ENCODE measurements at places on chromosomes 2 and 18. TPM values are rescaled to one million over a fixed set of nuclear protein-coding genes. Genes with fewer than 3 reads are reported as not detected.

The KCNK3 gene
- 0.89 TPM for total RNA-seq

The ADD2 gene
- not detected for total RNA-seq

The SCYGR4 gene
- not detected for total RNA-seq

The PARD3B gene
- total RNA-seq = 13.6 TPM

The ESPNL gene
- 2.5 TPM for total RNA-seq

The RTN4 gene
- total RNA-seq = 440 TPM

Measured in smooth muscle cell of the pulmonary artery (primary cell).